Non-pigmented ciliary epithelial cell (primary cell): ENCODE measurements at places on chromosomes 4 and X.
A peak's percentile ranks its signal among the peaks of the same experiment; 100 is the strongest.

DNA sequence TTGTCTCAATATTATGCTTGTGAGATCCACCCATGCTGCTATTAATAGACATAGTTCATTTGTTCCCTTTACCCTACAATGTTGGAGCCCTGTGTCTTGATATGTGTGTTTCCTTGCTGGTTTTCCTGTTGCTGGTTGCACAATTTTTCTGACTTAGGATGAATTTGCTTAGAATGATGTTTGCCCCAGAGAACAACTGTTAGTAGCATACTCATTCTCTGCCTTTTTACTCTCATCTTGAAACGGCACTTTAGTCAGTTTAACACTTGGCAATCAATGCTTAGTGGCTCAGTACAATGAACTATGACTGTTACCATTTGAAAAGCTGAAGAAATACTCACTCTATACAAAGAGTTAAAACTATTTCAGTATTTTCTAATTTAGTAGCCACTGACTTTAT is 158.8 kb upstream of the NDST4 start:
- no peak for DNase-seq

- no peak for DNase-seq
Observed at GRCh38 chr4:1759170-1759817, 33.8 kb upstream of the FGFR3 start.

DNA sequence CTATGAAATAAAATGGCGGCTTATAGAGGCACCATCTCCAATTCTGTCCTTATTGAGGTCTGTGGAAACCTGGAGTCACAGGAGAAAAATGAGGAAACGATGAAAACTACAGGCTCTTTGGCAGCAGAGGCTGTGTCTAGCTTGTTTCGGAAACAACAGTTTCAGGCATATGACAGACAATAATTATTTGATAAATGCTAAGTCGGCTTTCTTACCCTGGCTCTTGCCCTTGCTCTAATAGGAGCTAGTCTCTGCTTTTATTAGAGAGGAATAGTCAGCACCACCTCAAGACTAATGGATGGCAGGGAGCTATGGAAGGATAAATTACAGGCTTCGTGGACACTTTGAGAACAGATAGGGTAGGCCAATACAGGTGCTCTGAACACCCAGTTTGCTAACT is 24.3 kb downstream of the HADH start:
- DNase-seq = no peak

DNA sequence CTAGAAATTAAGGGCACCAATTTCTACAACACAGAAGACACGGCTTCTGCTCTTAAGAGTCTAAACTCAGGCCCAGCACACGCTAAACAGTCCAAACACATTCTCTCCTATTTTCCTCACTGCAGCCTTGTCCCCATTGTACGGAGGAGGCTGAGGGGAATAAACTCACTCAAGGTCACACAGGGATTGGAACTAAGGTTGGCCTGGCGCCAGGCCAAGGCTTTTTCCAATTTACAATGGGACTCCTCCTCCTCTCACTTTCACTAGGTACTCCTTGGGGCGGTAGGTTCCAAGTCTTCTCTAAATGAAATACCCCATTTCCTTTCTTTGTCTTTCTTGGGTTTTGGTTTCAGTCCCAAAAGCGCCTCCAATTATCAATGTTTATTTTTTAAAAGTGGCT is 48.7 kb upstream of the CRMP1 start:
- no peak for DNase-seq

GRCh38 chrX:65745992-65746391 is 78.5 kb downstream of the MSN start:
- no peak for DNase-seq

GRCh38 chr4:59455751-59456150 is 1744.4 kb upstream of the ADGRL3 start:
- DNase-seq = peak; percentile 3

- no peak for DNase-seq
Observed at GRCh38 chr4:92679149-92679548, 375.4 kb downstream of the GRID2 start.

- DNase-seq = no peak
Observed at GRCh38 chr4:94571715-94572114, 120.0 kb downstream of the PDLIM5 start.

- no peak for DNase-seq
Observed at GRCh38 chrX:32195611-32196010, 1015.7 kb downstream of the DMD start.

- no peak for DNase-seq
Observed at GRCh38 chrX:43878906-43879526, 3.2 kb downstream of the MAOB start.

DNA sequence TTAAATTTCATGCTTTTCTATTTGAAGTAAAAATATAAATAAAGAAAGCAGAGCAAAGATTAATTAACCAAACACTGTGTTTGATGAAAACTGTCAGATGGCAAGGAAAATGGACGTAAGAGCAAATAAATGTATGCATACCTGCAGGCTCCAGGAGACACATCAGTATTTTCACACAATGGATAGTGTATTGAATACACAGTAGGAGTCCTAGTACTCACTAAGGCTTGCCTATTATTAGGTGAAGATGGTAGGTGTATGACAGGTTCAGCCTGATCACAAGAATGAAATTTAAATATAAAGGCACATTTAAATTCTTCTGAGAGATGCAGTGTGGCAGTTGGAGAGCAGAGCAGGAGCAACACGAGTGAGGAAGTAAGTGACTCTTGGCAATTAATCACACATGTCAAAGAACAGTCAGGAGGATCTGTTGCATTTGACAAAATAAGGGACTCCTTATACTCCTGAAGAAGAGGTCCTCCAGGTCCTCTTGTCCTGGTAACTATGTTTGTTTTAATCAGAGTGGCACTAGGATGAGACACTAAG is 106.0 kb upstream of the NDST4 start:
- DNase-seq = no peak

GRCh38 chr4:68865760-68866159 is 50.0 kb downstream of the UGT2B10 start:
- no peak for DNase-seq

- no peak for DNase-seq
Observed at GRCh38 chr4:115331241-115331640, 217.8 kb upstream of the NDST4 start.

- DNase-seq = no peak
Observed at GRCh38 chr4:185405296-185405999, 8.8 kb downstream of the ANKRD37 start.

- DNase-seq = no peak
Observed at GRCh38 chr4:69071286-69071685, 25.0 kb upstream of the UGT2B7 start.

DNA sequence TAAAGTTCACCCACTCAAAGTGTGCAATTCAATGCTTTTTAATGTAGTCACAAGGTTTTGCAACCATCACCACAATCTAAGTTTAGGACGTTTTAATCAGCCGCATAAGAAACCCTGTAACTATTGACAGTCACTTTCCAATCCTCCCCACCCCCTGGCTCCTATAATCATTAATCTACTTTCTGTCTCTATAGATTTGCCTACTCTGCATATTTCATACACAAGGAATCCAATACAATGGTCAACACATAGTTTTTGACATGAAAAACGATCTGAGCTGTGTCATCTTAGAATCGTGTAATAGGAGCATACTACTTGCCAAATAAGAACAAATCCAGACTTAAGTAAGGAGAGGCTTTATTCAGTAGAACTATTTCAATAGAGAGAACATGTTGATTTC is 47.6 kb downstream of the ANXA3 start:
- DNase-seq = no peak

- DNase-seq = no peak
Observed at GRCh38 chr4:152512483-152512882, 23.4 kb downstream of the FBXW7 start.

GRCh38 chr4:74006009-74006476 is 7.6 kb upstream of the CXCL5 start:
- DNase-seq = peak; percentile 41

DNA sequence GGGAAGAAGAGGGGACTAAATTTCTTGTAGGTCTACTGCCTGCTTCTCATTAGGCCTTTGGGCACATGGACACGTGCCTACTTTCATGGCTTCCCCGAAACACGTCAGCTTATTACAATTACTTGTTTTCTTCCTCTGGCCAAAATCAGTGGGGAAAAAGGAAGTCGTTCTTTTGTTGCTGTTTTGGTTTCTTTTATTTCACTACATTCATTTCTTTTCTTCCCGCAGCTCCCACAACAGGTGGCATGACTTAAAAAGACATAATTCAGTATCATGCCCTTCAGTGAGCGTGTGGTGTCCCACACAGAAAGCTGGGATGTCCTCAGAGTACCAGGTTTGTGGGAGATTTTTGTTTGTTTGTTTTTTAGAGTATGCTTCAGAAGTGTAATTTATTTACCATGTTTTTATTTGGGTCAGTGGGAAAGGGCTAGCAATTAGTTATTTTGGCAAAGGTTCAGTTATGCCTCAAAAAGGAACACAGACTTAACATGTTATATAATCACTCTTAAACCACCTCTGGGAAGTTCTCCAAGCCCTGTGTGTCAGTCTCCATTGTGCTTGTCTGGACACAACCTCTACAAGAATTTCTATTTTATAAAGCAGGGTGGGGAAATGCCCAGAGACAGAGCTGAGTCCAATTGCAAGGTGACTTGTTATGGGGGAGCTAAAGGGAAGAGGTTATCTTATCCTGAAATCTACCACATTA is 44.2 kb upstream of the SPRY1 start:
- DNase-seq = no peak

DNA sequence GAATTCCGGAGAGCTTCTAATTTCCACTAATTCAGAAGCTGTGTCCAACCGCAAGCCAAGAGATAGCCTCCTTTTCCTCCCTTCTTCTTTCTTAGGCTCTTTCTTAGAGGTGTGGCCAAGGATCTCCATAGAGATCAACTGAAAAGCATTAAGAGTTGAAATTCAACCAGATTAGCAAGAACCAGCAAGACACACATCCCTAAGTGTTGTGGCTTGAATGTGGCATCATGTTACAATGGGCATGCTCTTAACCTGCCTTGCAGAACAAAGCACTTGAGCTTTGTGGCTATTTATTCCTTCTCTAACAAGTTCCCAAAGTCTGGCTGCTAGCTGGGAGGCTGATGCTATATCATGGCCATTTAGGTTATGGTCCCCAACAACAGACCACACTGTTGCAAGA is 10.4 kb downstream of the ANOS1 start:
- no peak for DNase-seq

- no peak for DNase-seq
Observed at GRCh38 chr4:46277165-46277951, 112.6 kb downstream of the GABRA2 start.

- DNase-seq = no peak
Observed at GRCh38 chr4:148447681-148448080, 5.5 kb upstream of the NR3C2 start.

GRCh38 chr4:31851946-31852345 is 1131.8 kb downstream of the PCDH7 start:
- no peak for DNase-seq

DNA sequence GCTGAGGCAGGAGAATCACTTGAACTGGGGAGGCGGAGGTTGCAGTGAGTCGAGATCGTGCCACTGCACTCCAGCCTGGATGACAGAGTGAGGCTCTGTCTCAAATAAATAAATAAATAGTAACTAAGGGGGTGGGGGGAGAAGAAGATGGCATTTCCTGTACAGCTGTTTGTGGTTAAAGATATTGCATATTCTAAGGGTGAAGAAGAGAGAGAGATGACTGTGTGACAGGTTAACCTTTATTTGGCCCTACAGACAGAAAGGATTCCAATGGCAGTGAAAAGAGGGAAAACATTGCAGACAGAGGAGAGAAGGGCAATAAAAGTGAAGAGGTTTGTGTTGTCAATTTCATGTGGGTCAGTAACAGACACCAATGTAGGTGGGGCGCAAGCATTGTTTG is 9.4 kb downstream of the TASL start:
- peak; percentile 19 for DNase-seq

DNA sequence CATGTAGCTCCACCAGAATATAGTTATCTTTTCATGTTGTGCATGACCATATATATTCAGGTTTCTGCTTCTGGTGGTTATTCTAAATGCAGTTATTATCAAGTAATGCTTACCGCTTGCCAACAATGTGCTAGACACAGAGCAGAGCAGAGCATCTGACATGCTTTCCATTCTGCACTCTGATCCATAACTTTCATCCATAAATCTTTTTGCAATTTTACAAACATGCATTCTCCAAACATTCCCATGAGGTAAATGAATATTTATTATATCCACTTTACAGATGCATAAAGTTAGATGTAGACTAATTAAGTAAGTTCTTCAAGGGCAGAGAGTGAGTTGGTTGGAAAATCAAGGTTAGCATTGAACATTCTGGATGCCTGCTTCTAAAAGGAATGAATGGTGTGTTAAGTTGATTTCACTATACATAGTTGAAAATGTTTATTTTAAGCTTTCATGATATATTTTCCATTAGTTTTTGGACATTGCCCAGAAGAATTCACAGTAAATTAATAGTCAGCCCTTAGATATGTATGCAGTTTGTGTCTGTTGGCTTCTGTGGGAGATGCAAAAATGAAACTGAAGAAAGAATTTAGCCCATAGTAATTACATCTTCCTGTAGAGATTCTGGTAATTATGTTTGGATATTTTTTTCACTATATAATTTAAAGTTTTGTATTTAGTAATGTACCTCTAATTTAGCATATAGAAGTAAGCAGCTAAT is 867.8 kb downstream of the CCSER1 start:
- no peak for DNase-seq

DNA sequence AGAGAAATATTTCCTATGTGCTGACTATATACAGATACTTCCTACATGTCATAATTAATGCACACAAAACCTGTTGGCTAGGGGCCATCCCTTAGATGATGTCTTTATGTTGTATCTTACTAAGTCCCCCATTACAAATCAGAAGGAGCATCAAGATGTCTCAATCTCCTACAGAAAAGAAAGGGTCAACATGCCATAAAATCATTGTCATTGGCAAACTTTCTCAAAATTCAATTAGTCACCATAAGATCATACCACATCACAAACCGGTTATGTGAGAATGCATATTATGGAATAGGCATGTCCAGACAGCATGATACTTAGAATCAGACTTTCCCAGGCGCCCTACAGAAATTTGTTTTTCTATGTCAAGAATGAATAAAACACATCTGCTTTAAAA is 175.2 kb upstream of the TET2 start:
- no peak for DNase-seq

DNA sequence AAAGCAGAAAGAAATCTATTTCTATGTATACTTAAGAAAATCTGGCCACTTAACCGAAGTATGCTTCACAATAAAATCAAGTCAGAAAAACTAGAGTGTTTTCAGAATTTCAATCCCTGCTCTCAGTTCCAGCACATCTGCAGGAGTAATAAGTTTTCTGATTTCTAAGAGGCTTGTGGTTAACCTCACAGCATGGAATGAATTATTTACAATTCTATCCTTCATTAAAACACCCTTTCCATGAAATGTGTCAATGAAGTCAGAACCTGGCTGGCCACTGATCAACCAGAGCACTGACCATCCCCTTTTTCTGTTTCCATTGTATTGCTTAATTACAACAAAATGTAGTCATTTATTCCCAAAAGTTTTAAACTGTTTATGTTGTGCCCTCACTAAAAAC is 781.4 kb upstream of the INTU start:
- DNase-seq = no peak

GRCh38 chrX:39853417-39854030 is 244.2 kb downstream of the BCOR start:
- no peak for DNase-seq

DNA sequence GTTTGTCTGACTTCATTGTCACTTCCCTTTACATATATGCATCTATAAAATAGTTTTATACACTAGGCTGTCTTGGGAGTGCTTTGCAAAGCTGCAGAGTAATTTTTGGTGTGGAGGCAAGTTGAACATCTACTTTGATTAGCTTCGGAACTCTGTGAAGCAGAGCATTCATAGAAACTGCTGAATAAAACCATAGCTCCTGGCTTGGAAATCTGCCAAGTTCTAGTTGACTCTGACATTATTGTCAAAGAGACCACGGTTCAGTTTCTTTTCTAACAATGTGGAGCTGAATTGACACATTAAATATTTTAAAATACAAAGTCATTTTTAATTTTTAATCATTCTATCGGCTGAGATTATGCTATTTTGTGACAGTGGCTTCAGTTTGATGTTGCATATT is 335.0 kb downstream of the BMPR1B start:
- no peak for DNase-seq
